ENCODE measurements at places on chromosomes 7 and 10.

- no peak for DNase-seq
Measured at GRCh38 chr7:39130857-39131526, 153.3 kb downstream of the POU6F2 start.

DNA sequence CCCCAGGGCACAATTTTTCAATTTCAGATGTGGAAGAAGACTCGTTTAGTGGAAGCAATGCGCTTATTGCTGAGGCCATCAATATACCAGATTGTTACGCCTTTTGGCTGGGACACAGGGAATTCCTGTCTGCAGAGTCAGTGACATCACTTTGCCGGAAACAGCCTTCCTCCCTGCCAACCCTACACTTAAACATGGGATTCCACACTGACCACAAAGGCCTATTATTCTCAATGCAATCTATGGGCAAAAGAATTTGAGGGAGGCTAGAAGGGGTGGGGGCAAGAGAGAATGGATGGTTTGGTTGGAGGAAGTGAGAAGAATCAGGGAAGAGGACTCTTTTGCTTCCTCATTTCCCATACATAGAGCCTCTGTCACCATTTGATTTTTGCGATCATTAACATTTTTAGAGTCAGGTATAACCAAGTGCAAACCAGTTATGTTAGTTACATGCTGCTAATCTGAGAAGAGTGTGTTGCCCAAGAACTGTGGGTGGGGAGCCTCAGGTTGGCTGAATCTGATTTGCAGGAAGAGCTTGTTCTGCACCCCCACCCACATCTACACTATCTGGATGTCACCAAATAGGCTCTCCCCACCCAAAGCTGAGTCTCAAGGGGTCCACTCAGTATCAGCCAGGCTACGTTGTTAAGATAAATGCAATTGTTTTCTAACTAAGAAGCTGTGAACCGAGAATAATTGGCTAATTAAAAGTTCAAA, 58.2 kb downstream of the ENTPD1 start:
- DNase-seq = peak; percentile 55

GRCh38 chr10:12702215-12702770, 299.2 kb downstream of the CCDC3 start:
- DNase-seq = no peak

GRCh38 chr7:100675581-100676350, 2.2 kb downstream of the GNB2 start:
- DNase-seq = peak; percentile 49

DNA sequence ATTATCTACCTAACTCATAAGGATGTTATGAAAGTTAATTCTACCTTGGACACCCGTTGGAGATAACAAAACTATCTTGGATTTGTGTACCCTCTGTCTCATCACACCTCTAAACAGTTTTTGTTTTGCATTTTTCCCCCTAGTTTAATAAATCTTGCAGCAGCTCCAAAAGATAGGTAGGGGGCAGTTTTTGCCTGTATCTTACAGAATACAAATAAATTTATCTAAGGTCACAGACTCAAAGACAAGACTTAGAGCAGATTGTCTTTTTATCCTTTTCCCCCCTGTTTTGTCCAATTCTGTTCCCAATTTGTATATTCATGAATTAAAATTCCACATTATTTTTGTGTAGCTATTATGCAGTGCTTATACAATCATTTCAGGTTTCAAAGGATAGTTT, 5.0 kb upstream of the SORCS1 start:
- peak; percentile 2 for DNase-seq

Measured in PC-3 (cell line).